ENCODE measurements at places on chromosomes 6 and 20. TPM values are rescaled to one million over a fixed set of nuclear protein-coding genes. Genes with fewer than 3 reads are reported as not detected.
A peak's percentile ranks its signal among the peaks of the same experiment; 100 is the strongest.

The OPRM1 gene
- polyA plus RNA-seq = not detected

The CFAP61 gene
- 7.8 TPM for polyA plus RNA-seq

DNA sequence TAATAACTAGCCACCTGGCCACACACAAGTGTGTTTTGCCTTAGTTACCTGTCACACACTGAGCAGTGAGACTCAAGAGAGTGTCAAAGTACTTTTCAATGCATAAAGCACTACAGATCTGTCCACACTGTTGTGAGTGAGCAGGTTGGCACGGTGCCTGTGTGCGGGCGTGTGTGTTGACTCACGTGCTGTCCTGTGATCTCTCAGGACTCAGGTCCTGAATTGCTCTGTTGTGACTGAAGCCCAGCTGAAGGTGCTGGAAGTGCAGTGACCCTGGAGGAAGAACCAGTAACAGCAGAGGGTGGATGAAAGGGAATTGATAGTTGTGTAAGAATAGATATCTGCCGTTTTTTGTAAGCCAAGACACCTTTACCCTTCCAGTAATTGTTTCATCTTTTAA, 18.3 kb downstream of the SLC16A10 start:
- DNase-seq = no peak

DNA sequence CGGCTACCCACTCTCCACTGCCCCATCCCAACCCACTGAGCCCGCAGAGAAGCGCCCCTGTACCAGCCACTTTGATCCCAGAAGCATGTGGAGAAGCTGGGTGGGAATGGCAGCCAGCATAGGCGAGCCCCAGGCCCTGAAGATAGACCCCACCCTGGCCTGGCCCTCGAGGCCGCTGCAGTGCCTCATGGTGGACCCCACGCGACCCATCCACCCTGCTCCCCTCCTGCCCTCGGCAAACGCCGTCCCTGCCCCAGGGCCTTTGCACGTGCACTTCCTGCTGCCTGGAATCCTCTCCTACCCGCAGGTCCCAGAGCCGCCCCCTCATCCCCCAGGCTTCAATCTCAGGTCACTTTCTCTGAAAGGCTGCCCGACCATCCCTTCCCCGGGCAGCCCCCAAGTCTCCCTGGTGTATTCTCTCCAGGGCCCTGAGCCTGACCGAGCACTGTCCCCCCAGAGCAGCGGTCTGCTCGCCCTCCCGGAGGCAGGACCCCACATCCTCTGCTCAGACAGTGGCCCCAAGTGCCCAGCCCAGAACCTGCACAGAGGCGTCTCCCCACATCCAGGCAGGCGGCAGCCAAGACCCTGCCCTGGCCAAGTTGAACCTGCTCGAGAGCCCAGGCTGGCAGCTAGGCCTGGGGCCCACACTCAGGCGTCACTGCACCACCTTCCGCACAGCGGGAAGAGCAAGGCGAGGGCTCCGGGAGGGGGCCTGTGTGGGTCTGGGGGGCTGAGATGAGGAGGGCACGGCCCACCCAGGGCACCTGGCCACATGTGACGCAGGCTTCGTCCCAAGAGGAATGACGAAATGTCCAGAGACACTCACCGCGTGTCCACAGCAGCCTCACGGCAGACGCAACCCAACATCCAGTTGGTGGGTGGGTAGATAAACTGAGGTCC, 14.0 kb downstream of the KCNQ2 start:
- no peak for DNase-seq

The F13A1 gene
- polyA plus RNA-seq = 46.4 TPM

- no peak for DNase-seq
These were observed 73.7 kb upstream of the HIVEP1 start for GRCh38 chr6:11938285-11938890.

The CNKSR3 gene
- polyA plus RNA-seq = 15.1 TPM

The PI3 gene
- polyA plus RNA-seq = not detected

- no peak for DNase-seq
These were observed 176.4 kb upstream of the BMP2 start for GRCh38 chr20:6590891-6591637.

The GPX5 gene
- not detected for polyA plus RNA-seq

The PLAGL2 gene
- 11.3 TPM for polyA plus RNA-seq

DNA sequence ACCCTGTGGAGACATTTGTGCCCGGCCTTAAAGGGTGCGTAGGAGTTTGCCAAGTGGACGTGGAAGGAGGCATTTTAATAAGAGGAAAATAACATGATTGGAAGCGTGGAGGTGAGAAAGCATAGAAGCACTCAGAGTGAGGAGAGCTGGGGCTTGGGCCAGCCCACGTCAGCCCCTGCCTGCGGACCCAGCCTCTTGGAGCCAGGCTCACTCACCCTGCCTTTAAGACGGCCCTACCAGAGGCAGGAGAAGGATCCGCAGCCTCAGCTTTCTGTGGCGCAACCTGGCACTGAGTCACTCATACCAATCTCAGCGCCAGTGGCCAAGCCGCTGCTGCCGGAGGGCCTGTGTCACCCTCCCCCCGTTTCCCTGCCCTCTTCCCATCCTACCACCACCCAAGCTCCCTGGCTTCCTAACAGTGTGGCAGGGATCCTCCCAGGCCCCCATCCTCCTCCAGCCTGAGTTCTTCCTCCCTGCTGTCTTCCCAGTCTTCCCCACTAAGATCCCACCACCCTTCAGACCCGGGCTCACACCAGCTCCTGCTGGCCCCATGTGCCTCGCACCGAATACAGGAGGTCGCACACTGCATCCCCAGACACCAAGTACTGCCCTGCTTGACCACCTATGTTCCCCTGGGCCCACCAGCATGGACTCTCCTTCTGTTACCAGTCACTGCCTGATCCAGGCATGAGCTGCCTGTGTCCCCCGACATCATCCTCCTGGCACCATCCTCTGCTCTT, 285.2 kb downstream of the UST start:
- DNase-seq = no peak

The GLP1R gene
- polyA plus RNA-seq = 0.10 TPM

DNA sequence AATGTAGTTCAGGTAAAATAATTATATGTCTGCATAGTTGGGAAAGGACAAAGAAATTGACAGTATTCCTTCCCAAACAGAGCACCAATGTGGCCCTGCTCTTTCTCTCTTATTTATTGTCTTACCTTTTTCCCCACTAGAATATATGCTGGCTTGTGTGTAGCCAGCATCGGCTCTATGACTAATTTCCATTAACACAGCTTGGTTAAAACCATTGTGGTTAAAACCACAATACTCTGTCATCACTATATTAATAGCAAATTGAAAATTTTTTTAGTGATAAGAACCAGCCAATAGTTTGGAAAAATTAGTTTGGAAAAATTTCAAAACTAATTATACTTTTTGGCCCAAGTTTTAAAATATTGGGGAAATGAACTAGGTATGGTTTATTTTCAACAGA, 535.1 kb downstream of the UTRN start:
- no peak for DNase-seq

The GPR6 gene
- polyA plus RNA-seq = not detected

DNA sequence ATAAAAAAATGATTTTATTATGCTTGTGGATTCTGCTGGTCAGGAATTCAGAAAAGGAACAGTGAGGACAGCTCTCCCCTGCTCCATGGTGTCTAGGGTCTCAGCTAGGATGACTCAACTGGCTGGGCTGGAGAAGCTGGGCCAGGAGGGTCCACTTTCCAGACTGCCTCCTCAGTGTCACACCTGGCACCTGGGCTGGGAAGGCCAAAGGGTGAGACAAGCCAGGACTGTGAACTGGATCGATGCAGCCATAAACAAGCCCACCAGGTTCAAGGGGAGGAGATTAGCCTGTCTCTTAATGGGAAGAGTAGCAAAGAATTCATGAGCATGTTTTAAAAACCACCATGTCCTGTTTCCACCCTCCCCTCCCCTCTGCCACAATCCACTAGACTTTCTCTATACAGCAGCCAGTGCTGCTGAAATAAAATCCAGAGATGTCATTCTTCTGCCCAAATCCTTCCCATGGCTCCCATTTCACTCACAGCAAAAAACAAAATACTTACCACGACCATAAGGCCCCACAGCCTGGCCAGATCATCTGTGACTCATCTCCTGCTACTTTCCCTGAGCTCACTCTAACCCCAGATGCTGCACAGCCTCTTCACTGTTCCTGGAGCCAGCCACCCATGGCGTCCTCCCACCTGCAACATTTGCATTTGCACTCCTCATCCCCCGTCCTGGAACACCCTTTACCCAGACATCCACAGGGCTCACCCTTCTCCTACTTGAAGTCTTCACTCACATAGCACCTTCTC, 13.8 kb downstream of the SPTLC3 start:
- peak; percentile 19 for DNase-seq

The STK35 gene
- 6.7 TPM for polyA plus RNA-seq

- DNase-seq = no peak
These were observed 257.7 kb upstream of the STXBP5 start for GRCh38 chr6:146946559-146946958.

The EMILIN3 gene
- polyA plus RNA-seq = 39.2 TPM

DNA sequence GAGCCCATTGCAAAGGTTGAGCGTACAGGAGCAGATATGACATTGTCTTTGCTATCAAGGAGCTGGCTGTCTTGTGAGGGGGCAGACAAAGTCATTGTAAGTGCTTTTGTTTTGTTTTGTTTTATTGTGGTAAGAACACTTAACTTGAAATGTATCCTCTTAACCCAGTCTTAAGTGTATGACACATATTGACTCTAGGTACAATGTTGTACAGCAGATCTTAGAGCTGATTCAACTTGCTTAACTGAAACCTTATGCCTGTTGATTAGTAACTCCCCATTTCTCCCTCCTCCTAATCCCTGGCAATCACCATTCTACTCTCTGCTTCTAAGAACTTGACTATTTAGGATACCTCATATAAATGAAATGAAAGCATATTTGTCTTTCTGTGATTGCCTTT, 429.0 kb downstream of the BMP2 start:
- DNase-seq = peak; percentile 6

DNA sequence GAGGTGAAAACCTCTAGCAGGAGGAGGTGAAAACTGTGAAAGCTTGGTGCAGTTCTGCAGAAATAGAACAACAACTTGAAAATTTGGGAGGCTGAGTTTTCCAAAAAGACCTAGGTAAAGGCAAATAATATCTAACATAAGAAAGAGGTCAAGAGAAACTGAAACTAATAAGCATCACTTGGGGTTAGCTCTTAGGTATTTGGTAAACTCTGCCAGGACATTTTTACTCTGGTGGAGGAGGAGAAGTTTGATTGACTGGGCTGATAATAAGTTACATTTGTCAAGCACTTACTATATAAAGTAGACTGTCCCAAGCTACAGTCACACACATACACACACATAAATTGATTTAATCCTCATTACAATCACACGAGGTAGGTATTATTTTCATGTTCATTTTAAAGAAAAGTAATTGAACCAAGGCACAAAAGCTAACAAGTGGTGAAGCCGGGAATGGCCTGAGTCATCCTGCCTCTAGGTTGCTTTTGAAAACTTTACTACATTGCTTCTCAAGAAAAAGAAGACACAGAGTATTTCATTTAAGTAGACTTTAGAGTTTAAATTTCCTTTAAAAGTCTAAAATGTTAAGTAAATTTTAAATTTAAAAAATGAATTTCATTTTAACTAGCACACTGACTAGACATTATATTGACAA, 275.5 kb downstream of the PTPRK start:
- no peak for DNase-seq

DNA sequence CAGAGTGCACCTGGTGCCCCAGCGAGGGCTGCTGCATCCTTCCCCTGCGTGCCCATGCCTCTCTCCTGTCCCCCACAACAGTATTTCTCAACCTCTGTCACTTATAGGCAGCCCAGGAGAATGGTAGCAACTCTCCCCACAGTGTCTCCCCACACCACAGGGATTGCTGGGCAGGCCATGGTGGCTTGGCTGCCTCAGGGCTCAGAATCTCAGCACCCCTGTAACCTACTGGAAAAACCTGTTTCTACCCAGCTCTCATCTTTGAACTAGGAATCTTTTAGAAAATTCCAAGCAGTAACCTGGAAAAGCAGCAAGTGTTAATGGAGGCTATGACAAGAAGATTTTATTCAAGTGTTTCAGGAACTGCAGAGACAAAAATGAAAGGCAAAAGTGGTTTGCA, 38.0 kb downstream of the CD164 start:
- no peak for DNase-seq

The ENPP3 gene
- 0.15 TPM for polyA plus RNA-seq

DNA sequence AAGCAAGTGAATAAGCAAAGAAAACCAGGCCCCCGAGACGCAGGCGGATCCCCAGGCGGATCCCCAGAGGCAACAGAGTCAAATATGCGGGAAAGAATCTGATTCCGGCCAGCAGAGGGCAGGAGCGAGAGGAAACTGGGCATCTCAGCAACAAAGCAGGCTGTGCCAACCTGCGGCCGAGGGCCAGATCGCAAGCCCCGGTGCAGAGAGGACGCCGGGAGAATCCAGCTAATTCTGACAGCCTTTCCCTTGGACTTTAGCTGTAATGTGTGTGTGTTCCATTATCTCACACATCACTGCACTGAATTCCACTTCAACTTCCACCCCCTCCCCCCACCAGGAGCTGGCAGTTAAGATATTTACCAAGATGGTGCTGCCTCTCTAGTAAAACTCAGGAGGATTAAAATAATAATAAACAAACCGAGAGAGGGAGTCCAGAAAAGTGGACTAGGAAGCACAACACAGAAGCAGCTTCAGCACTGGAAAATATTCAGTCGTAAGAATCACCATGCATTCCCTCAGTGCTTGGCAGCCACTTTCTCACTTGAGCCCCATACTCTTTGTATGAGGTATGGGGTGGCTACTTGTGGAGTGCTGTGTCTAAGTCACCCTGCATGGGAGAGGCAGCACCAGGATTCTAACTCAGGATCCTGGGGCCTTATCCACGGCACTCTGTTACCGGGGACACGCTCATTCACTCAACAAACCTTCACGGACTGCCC, 66.2 kb upstream of the SNX9 start:
- peak; percentile 87 for DNase-seq

- DNase-seq = no peak
These were observed 6.9 kb upstream of the PRND start for GRCh38 chr20:4714818-4715217.

The BACH2 gene
- polyA plus RNA-seq = 5.3 TPM
